ENCODE measurements at places on chromosomes 5 and 9. TPM values are rescaled to one million over a fixed set of nuclear protein-coding genes. Genes with fewer than 3 reads are reported as not detected.

Gene PHF24
- 0.68 TPM for total RNA-seq

Gene PDCD1LG2
- not detected for total RNA-seq

Gene DNAH5
- 0.50 TPM for total RNA-seq

Gene GARIN3
- not detected for total RNA-seq

Gene CCDC180
- total RNA-seq, result 5.9 TPM

Gene C5orf15
- 32.7 TPM for total RNA-seq

Gene ACTBL2
- not detected for total RNA-seq

DNA sequence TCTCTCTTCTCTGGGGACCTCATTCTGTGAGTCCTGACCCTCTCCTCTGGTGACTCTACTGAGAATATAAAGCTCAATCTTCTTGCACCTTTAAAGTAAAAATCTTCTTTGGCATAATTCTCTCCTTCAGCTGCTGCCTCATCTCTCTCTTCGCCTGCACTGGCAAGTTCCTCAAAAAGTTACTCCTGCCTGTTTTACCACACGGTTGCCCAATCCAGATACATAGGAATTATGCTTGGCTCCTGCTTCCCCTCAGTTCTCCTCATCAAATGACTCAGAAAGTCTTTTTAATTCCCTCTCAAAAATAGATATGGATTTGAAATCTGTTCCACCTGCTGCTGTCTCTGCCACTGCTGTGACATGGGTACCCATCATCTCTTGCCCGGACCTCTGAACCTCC lies 14.4 kb upstream of the HRCT1 start:
- H3K27ac ChIP-seq, result no peak overlapping the region
- H3K27me3 ChIP-seq, result no peaks in the 10 kb centered on the region
- no peaks in the 10 kb centered on the region for H3K36me3 ChIP-seq
- H3K4me3 ChIP-seq, result no peak overlapping the region
- H3K4me1 ChIP-seq, result no peaks in the 10 kb centered on the region

DNA sequence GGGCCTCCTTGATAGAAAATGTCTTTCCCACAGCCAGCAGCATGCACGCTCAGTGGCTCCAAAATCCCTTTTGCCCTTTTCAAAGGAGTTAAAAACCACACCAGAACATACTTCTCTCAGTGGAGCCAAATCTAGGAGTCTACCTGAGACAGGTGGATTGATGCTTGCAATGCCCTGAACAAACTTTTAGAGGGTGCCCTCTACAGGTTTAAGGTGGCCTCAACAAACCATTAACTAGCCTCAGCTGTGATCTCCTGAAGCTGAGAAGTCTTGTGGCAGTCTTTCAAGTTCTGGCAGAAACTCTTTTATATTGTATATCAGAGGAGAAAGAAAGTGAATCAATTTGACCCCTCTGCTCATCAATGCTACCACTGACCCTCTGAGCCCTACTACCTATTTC lies 125.4 kb downstream of the MED27 start:
- H3K4me1 ChIP-seq, result no peaks in the 10 kb centered on the region
- no peaks in the 10 kb centered on the region for H3K27me3 ChIP-seq
- H3K4me3 ChIP-seq, result no peak overlapping the region
- no peak for DNase-seq

DNA sequence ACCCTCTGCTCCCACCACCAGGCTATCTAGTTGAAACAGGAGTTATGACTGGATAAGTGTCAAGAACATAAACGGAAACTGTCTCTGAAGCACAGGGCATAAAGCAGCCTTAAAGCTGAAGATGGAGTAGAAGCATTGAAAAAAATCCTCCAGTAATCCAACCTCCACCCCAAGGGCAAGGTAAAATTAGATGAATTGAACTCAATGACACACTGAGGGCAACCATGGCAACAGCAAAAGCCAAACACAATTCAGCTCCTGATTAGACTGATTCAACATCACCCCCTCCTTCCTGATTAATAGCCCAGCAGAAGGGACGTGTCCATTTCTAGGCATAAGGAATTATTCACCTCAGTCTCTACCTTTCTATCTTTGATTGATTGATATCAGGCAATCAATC lies 183.2 kb upstream of the MAP3K1 start:
- no peak for DNase-seq
- no peaks in the 10 kb centered on the region for H3K27me3 ChIP-seq
- no peak overlapping the region for H3K4me3 ChIP-seq
- H3K27ac ChIP-seq, result no peak overlapping the region
- H3K4me1 ChIP-seq, result peaks cover 3% of the 10 kb centered on the region
- H3K36me3 ChIP-seq, result peaks cover 8% of the 10 kb centered on the region

DNA sequence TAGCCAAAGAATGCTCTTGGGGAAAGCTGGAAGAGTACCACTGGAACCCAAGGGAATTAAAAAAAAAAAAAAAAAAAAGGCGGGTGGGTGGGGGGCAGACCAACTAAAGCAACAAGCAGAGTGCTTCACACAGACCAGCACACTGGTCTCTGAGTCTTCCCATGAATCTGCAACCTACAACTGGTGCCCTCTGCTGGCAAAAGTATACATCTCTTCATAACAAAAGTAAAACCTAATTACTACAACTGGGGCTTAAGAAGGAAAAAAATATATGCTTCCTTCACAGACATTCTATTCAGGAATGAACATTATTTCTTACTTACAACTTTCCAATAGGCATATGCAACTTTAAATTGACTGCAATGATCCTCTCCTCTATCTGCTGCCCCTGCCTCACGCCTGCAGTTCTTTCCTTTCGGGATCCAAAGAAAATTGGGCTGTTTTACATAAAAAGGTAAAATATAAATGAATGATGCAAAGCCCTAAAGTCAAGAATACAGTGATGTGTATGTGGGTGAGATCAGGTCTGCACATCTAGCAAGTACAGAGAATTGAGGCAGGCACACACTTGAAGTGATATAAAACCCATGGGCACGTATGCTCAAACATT lies 7.2 kb upstream of the KLHL3 start:
- no peak overlapping the region for H3K4me3 ChIP-seq
- H3K27me3 ChIP-seq, result no peaks in the 10 kb centered on the region
- peak; percentile 71 for DNase-seq
- H3K27ac ChIP-seq, result no peak overlapping the region

GRCh38 chr5:153525536-153525935 lies 35.1 kb downstream of the GRIA1 start:
- no peak overlapping the region for H3K4me3 ChIP-seq
- H3K27me3 ChIP-seq, result no peaks in the 10 kb centered on the region

- H3K4me3 ChIP-seq, result no peak overlapping the region
- DNase-seq, result no peak
- H3K27me3 ChIP-seq, result no peaks in the 10 kb centered on the region
- no peak overlapping the region for H3K27ac ChIP-seq
- H3K4me1 ChIP-seq, result no peaks in the 10 kb centered on the region
Measured at GRCh38 chr5:168651648-168652047, 72.5 kb upstream of the PANK3 start.

- no peaks in the 10 kb centered on the region for H3K27me3 ChIP-seq
- no peak overlapping the region for H3K4me3 ChIP-seq
Measured at GRCh38 chr9:4126184-4126865, 173.5 kb downstream of the GLIS3 start.

DNA sequence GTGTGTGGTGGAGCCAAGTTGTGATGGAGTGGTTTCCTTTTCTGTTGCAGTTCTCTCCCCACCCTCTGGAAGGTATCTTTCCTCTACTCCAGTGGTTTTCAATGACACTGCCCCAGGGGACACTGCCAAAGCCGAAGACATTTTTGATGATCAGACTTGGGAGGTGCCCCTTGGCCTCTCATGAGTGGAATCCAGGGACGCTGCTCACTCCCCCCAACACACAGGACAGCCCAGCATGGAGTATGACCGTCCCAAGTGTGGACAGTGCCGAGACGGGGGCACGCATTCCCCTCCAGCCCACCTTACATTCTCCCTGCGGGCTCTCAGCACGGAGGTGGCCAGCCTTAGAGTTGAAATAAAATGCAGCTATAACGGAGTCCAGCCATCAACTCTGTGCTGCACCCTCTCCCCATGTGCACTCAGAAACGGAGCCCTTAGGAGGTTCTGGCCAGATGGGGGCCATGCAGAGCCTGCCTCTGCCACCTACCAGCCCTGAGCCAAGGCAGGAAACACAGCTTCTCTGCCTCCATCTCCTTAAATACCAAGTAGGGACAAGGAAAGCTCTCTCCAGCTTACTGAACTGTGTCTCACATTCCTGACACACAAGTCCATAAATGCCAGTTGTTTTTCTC lies 150.8 kb downstream of the ROR2 start:
- no peaks in the 10 kb centered on the region for H3K4me1 ChIP-seq
- no peak for DNase-seq
- no peak overlapping the region for H3K4me3 ChIP-seq
- H3K27me3 ChIP-seq, result no peaks in the 10 kb centered on the region
- H3K36me3 ChIP-seq, result no peaks in the 10 kb centered on the region

DNA sequence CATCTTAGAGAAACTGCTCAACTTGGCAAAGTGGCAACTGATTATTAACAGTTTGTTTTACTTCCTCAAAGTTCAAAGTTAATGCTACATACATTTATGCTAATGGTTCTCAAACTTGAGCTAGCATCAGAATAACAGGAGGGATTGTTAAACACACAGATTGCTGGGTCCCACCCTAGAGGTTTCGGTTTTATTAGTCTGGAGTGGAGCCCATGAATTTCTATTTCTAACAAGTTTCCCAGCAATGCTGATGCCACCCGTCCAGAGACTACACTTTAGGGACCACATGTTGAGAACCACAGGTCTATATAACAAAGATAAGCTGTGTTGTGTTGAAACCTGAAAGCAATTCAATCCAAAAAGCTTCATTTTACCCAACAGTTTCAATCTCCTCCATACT lies 95.3 kb downstream of the FBXW11 start:
- no peaks in the 10 kb centered on the region for H3K36me3 ChIP-seq
- no peak for DNase-seq
- H3K4me1 ChIP-seq, result peaks cover 8% of the 10 kb centered on the region
- H3K27ac ChIP-seq, result no peak overlapping the region
- H3K27me3 ChIP-seq, result no peaks in the 10 kb centered on the region

DNA sequence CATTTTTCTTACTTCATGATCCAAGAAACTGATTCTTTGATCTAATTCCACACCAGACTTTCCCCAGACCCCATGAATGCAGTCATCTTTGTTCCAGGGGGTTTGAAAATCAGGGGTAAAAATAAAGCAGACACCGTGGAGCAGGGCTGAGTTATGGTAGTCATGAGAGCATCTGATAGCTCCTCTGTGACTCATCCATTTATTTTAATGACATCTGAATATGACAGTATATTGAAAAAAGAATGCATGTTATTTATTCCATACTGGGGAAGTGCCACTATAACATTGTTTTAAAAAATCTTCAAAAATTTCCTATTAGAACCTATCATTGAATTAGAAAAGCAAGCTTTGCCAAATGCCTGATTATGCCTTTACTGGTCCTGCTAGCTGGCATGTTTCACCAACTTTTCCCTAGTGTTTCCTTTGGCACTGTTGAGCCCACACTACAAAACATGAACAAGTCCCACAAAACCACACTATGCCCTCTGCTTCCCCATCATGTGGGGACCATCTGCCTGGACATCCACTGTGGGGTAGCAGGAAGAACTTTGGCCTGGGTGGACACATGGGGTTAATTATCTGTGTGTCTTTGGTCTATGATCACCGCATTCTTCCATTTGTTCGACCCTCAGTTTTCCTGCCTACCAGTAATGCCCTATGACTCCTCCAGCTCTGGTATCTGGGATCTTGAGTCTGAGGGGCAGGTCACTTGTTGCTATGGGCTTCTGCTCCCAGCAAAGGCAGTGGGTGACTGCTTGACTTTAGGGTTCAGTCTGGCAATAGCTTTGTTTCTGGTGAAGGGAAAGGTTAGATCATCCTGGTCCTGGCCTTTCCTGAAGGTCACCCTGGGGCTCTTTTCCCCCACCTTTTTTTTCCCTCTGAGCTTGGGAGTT lies 82.7 kb upstream of the PANK3 start:
- no peaks in the 10 kb centered on the region for H3K36me3 ChIP-seq
- no peaks in the 10 kb centered on the region for H3K27me3 ChIP-seq
- no peak overlapping the region for H3K27ac ChIP-seq
- no peak overlapping the region for H3K4me3 ChIP-seq

GRCh38 chr5:85017261-85017660 lies 632.6 kb upstream of the EDIL3 start:
- no peak overlapping the region for H3K27ac ChIP-seq
- no peaks in the 10 kb centered on the region for H3K4me1 ChIP-seq
- no peaks in the 10 kb centered on the region for H3K27me3 ChIP-seq

DNA sequence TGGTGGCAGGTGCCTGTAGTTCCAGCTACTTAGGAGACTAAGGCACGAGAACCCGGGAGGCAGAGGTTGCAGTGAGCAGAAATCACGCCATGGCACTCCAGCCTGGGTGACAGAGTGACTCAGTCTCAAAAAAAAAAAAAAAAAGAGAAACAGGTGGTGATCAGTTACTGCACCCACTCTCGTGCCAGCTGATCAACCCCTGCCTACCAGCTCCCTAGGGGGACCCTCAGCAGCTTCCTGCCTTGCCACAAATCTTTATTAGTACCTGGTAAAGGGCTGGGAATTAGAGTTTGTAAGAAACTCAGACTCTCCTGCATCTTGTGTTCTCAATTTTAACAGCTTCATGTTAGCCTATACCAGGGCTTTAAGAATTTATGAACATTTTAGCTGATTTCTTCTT lies 914.9 kb downstream of the EFNA5 start:
- H3K27ac ChIP-seq, result no peak overlapping the region
- H3K36me3 ChIP-seq, result no peaks in the 10 kb centered on the region
- DNase-seq, result no peak
- H3K27me3 ChIP-seq, result no peaks in the 10 kb centered on the region
- no peaks in the 10 kb centered on the region for H3K4me1 ChIP-seq

- no peaks in the 10 kb centered on the region for H3K36me3 ChIP-seq
- no peak overlapping the region for H3K4me3 ChIP-seq
- no peak overlapping the region for H3K27ac ChIP-seq
- 0 out of 2 replicates have a peak, but pooled peaks cover 2% of the 10 kb centered on the region for H3K4me1 ChIP-seq
Measured at GRCh38 chr5:9947944-9948343, 301.7 kb downstream of the ATPSCKMT start.

DNA sequence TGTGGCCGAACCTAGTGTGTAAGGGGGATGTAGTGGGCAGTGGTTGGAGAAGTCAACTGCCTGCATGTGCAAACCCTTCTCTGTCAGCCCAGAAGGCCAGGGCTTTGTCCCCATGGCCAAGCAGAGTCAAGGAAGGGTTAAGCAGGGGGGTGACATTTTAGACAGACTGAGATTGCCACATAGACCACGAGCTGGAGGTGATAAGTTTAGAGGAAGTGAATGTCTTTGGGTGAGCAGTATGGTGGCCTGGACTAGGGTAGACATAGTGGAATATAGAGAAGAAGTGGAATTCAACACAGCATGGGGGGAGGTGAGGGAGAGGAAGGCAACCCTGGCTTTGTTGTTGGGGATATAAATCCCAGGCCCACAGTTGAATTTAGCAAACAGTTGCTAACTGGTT lies 38.7 kb upstream of the CDKN2AIPNL start:
- H3K27me3 ChIP-seq, result no peaks in the 10 kb centered on the region
- no peak overlapping the region for H3K27ac ChIP-seq
- H3K36me3 ChIP-seq, result no peaks in the 10 kb centered on the region
- DNase-seq, result no peak
- no peak overlapping the region for H3K4me3 ChIP-seq
- no peaks in the 10 kb centered on the region for H3K4me1 ChIP-seq

GRCh38 chr5:111887706-111888105 lies 130.7 kb upstream of the NREP start:
- H3K36me3 ChIP-seq, result no peaks in the 10 kb centered on the region
- no peak for DNase-seq
- no peaks in the 10 kb centered on the region for H3K27me3 ChIP-seq
- no peaks in the 10 kb centered on the region for H3K4me1 ChIP-seq
- no peak overlapping the region for H3K4me3 ChIP-seq

GRCh38 chr9:437574-438001 lies 222.9 kb downstream of the DOCK8 start:
- no peak for DNase-seq
- no peaks in the 10 kb centered on the region for H3K27me3 ChIP-seq

Data from H9 (cell line).